T-helper 9 cell (primary cell): ENCODE measurements at places on chromosomes 4 and X.

DNA sequence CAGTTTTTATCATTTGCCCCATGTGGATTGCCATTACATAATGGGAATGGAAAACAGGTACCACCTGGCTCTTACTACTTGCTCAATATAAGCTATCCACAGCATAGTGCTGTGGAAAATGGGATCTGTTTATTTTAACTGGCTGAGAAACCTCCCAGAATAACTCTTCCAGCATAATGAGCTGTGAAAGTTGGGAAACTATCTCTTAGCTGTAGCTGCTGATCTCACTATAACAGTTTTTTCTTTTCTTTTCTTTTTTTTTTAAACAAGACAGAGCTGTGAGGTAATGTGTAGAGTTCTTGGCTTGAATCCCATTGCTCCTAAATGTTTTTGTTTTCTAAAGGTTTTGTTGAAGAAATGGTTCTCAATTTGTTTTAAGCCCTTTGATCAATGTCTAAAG is 988.3 kb downstream of the PCDH19 start:
- DNase-seq, result no peak

GRCh38 chrX:73127700-73128241 is 48.5 kb upstream of the PABPC1L2A start:
- DNase-seq, result no peak

- no peak for DNase-seq
Measured at GRCh38 chr4:147916351-147916750, 184.5 kb downstream of the ARHGAP10 start.

GRCh38 chrX:63935835-63936234 is 150.8 kb upstream of the ARHGEF9 start:
- DNase-seq, result no peak

DNA sequence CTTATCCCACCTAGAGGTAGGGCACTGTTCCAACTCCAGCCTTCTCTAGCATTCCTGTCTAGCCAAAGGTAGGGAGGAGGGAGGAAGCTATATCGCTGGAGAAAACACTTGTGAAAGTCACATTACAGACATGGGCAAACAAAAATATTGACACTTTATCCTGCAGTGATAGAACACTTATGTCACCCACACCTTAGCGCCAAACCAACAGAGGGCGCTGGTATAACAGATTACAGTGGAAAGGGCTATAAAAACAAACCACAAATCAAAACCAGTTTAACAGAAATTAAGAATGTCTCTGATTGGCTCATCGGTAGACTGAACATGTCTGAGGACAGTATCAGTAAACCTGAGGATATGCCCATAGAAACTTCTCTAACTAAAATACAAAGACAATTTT is 451.3 kb downstream of the TLL1 start:
- DNase-seq, result no peak

GRCh38 chrX:56763556-56764152 is 34.6 kb downstream of the NBDY start:
- peak; percentile 72 for DNase-seq

GRCh38 chr4:184442314-184442635 is 32.1 kb downstream of the IRF2 start:
- DNase-seq, result no peak

- no peak for DNase-seq
Measured at GRCh38 chr4:3349116-3349515, 56.3 kb downstream of the RGS12 start.

DNA sequence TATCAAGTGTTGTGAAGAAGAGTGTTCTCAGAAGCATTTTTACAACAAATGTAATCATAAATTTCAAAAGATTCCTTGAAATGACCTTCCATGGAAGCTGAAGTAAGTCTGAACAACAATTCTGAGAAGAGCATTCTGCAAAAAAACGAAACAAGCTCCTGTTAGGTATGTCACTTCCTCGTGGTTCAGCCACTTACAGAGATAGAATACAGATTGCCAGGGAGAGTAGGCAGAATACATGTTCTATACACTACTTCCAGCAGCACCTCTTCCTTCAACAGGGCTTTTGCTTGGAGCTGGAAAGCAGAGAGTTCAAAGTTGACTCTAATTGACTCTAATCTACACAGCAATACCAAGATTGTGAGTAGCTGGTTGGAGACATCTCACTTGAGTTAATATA is 274.5 kb downstream of the ADGRA3 start:
- no peak for DNase-seq

GRCh38 chr4:78956975-78957374 is 17.7 kb upstream of the PAQR3 start:
- DNase-seq, result no peak

GRCh38 chr4:82038936-82039335 is 334.9 kb downstream of the HNRNPD start:
- DNase-seq, result no peak

DNA sequence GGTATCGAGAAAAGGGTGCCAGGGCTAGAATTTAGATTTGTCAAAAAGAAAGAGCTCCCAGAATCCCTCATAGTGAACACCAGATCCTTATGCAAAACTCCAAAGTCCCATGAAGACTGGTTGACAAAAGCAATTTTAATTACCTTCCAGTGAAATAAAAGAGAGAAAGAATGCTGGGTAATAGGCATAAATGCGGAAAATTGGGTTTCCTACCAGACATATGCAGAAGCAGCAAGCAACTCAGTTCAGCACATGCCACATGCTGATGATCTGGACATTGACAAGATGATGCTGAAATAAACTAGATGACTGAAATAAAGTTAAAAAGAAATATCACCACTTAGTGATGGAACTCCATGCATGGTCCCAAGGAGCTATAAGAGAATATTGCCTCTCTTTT is 83.9 kb downstream of the KCNIP4 start:
- DNase-seq, result no peak

- DNase-seq, result no peak
Measured at GRCh38 chr4:40584517-40585141, 45.0 kb downstream of the RBM47 start.

DNA sequence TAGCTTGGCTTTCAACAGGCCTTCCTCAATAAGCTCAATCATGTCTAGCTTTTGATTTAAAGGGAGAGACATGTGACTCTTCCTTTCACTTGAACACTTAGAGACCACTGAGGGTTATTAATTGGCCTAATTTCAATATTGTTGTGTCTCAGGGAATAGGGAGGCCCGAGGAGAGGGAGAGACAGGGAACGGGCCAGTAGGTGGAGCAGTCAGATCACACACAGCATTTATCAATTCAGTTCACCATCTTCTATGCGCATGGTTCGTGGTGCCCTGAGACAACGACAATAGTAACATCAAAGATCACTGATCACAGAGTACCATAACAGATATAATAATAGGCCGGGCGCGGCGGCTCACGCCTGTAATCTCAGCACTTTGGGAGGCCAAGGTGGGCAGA is 17.8 kb downstream of the ZNF81 start:
- no peak for DNase-seq

- DNase-seq, result peak; percentile 30
Measured at GRCh38 chrX:107825698-107826237, at the start of gene MID2. MID2 (plus strand) TSS chrX:107825866; CDS start chrX:107826427, 561 bp downstream.

DNA sequence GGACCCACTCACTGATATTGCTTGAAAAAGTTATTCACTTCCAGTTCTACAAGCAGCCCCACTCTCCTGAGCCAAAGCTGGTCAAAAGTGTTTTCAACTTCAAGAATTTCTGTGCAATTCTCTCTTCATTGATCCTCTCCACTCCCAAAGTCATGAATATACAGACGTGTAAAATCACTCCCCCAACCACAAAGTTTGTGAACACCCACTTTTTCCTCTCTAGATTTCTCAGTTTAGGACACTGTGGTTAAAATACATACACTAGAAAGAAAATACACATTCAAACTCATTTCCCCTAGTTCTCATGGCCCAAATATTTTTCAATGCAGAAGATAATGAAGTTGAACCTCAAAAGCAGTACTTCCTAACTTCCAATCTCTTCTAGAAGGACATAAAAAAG is 116.3 kb downstream of the MSN start:
- DNase-seq, result no peak

- no peak for DNase-seq
Measured at GRCh38 chrX:40273356-40274050, 175.7 kb upstream of the BCOR start.

DNA sequence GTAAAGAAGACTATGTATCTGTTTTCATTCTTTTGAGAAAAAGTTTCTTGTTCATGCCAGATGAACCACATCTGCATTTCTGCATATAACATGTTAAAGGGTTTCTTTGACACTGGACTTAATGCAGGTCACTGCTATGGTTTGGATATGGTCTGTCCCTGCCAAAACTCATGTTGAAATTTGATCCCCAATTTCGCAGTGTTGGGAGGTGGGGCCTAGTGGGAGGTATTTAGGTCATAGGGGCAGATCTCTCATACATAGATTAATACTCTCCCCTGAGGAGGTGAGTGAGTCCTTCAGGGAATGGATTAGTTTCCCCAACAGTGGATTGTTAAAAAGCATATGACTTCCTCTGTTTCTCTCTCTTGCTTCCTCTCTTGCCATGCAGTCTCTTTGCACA is 45.9 kb upstream of the TMEM33 start:
- DNase-seq, result no peak

DNA sequence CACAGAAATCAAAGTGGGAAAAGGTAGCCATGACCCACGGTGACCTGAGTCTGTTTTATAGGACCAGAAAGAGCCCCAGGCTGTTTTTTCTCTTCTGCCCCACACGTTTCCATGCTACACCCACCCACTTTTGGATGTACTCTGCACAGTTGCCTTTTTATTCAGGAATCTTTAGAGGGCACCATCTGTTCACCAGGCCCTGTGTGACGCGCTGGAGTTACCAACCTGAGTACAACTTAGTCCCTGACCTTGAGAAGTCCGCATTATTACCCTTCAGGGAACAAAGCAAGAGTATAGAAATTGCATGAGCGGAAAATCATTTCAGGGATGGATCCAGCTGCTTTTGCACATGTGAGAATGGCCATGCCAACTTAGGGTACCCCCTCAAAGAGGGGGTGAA is 207.8 kb upstream of the GATB start:
- DNase-seq, result no peak

DNA sequence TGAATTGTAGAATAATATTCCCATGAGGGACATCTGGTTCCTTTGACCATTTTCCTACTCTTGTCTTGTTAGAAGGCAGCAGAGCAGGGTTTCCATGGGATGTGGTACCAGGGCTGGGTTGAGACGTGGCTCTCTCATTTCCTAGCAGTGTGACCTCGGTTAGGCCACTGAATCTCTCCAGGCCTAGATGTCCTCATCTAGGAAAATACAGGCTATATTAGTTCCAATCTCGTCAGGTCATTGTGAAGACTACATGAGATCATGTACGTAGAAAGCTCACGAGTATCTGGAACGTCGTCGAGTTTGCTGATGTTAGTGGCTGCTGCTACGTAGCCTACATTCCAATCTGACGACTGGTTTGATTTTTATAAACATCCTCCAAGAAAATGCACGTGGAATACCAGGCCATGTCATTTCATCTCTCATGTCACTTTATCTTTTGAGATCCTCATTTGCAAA is 278.2 kb upstream of the GATB start:
- no peak for DNase-seq

DNA sequence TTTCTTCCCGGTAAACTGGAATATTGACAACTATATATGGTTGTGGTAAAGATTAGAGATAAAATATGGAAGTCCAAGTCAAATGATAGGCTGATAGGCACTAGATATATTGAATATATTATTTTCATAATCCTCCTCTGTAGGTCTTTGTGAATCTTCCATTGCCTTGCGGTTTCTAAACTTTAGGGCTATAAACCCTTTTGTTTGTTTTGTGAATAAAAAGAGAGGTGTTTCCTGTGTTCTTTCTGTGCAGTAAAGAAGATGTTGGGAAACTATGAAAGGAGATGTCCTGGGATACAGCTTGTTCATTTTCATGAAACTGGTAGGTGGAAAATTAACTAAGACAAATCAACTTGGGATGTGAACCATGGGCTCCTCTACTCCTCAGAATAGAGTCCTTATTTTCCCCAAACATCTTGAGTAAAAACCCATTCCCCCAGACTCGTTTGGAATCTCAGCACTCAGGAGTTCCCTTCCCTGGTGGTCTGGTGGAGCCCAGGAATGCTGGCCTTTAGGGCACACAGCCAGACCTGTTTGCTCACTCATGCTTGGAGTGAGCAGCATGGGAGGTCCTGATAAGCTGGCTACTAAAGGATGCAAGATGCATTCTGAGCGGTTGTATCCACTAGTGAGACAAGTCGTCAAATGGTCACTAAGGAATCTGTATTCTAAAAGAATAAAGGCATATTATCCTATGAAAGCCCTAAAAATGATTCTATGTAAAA is 22.2 kb downstream of the PRDM8 start:
- no peak for DNase-seq

GRCh38 chrX:74613370-74614092 is 893 bp downstream of the RLIM start:
- DNase-seq, result no peak

- DNase-seq, result no peak
Measured at GRCh38 chrX:124641737-124642491, 295.6 kb downstream of the SH2D1A start.

- DNase-seq, result peak; percentile 54
Measured at GRCh38 chrX:57286507-57287251, at the start of gene FAAH2. FAAH2 (plus strand) TSS chrX:57286706; CDS start chrX:57286826, 120 bp downstream.

DNA sequence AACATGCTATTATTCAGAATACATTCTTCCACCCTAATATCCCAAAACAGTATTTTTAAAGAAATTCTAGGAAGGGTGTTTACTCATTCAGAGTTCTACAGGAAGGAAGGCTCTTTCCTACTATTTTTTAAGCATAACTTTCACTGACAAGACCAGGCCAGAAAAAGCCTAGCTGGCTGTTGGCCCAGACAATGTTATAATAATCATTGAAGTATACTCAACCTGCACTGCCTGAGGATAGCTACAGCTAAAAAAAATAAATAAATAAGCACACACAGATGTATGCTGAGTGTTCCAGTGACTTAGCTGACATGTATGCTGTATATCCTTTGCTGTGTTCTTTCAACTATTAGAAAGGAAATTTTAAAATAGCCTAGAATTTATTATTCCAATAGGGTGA is 145.8 kb upstream of the SPRY1 start:
- no peak for DNase-seq

DNA sequence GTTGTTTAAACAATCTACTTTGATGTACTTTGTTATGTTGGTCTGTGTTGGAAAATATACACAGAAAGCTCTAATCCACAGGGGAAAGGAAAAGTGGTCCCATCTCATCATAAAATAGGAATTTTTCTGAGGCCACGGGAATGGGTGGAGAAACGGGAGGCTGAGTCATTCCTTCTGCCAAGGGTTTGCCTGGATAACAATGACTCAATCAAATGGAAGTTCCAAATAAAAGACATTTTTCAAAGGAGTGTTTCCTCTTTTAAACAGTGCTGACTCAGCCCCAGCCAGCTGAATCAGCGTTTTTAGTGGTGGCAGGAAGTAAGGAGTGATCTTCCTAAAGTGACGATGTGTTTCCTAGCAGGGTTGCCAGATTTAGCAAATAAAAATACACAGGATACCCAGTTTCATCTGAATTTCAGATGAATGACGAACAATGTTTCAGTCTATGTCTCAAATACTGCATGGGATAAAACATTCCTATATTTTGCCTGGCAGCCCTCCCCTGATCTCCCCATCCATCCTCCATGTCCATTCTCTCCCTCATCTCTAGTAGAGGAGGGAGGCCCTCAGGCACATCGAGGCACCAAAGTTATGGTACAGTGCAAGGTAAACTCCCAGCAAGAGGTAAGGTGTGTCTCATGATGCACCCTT is 345.4 kb upstream of the GATB start:
- no peak for DNase-seq
